GM12865 (cell line): ENCODE measurements at places on chromosomes 12 and 14.
A peak's percentile ranks its signal among the peaks of the same experiment; 100 is the strongest.

DNA sequence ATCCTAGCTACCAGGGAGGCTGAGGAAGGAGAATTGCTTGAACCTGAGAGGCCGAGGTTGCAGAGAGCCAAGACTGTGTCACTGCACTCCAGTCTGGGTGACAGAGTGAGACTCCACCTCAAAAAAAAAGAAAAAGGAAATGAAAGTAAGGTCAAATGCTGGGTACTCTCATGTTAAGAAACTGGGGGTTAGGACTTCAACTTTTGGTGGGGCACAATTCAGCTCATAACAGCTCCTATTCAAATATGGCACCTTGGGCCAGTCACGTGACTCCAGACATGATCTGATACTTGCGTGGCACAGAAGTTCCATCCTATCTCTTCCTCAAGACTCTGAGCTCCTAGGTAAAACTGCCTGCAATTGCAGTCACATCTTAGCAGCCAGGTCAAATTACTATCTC is 142.7 kb downstream of the EGLN3 start:
- DNase-seq = no peak

- DNase-seq = peak; percentile 51
These were observed 1.1 kb downstream of the DIP2B start for GRCh38 chr12:50505675-50506530.

DNA sequence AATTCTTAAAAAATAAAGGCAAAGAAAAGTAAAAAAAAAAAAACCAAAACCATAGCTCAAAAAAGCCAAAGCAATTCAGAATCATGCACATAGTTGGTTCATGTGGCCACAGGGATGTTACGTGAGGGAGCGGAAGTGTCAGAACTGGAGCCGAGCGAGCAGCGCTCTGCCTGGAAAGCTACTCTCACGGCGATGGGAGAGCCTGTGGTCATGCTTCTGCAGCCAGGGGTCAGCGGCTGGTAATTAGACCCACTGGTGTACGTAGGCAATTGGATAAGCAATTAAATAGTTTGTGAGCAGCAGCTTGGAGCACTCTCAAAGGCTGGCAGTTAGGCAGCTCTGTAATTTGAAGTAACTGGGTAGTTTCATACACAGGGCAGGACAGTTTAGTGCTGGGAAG is 58.1 kb downstream of the TRHDE start:
- no peak for DNase-seq

GRCh38 chr14:24463017-24463883 is 20.7 kb upstream of the SDR39U1 start:
- DNase-seq = peak; percentile 21

- DNase-seq = peak; percentile 92
These were observed 42.4 kb downstream of the GLRX5 start for GRCh38 chr14:95577067-95577800.

DNA sequence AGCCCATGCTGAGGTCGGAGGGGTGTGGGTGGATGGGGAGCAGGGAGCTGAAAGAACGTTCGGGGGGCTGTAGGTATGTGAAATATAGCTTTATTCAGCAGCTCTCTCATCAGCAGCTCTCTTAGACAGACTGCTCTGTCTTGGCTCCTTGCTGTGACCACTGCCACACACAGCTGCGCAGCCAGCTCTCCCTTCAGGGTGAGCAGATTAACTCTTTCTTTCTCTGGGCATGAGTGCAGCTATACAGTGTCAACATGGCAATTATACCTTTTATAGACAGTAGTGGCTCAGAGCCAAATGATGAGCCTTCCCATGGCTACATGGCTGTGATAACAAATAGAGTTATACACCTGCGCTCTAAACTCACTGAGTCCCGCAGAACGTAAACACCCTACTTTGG is 137.7 kb upstream of the NEDD1 start:
- DNase-seq = no peak

- no peak for DNase-seq
These were observed 174.1 kb upstream of the EEA1 start for GRCh38 chr12:93103154-93103553.

GRCh38 chr12:46160101-46160980 is 108.5 kb downstream of the SLC38A1 start:
- DNase-seq = no peak

GRCh38 chr14:74347097-74347794 is 1.0 kb upstream of the VRTN start:
- DNase-seq = no peak

DNA sequence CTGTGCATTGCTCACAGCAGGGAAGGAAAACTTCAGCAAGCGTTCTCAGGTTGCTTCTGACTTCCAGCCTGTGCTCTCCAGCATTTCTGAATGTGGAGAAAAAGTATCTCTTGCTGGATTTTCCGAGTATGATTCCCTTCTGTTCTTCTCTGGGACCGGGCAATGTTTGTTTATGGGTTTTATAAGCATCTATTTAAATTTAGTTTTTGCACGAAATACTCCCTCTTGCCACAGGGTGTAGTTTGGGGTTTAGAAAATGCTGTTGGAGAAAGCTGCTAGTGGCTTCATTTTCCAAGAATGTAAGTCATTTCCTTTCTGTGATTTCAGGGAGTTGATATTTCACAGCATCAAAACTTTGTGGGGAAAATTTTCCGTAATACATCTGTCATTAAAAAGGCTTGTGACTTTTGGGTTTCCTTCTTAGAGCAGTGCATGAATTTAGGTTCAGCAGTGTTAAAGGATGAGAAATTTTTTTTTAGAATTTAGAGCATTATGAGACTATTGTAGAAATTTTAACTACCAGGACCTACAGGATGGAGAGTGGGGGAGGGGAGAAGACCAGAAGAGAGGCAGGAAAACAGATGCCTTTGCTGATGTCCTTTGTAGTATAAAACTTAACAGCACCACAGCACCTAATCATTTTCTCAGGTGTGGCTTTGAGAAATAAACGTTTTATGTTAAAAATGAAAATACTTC is 1.5 kb downstream of the FRMD6 start:
- peak; percentile 23 for DNase-seq

GRCh38 chr14:30621354-30621939 is 672 bp upstream of the SCFD1 start:
- DNase-seq = peak; percentile 51

DNA sequence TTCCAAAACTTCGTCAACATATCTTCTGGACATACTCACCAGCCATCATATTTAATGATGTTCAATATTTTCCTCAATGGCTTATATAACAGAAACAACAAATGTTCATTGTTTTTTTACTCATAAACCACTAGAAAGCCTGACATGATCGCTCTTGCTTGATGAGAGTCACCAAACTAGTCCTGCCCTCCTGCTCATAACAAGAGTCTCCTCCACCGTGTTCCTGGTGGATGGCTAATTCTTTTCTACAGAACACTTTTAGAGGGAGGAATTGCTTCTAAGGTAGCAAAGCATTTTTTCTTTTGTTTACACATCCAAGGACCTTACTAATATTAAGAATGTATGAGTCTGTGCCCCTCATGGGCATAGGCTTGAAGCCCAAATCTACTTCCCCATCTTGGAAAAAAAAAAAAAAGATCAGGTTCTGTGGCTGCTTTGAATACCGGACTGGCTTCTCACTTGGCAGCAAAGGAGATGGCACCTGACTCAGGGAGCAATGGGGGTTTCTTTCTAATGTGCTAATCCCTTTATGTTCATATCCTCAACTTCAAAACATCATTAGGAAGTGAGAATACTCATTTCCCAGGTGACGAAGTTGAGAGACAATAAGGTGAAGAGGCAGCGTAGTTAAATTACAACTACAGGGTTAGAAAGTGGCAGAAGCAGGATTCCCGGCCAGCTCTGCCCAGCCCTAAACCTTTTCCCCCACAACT is 188.8 kb downstream of the EPS8 start:
- no peak for DNase-seq

DNA sequence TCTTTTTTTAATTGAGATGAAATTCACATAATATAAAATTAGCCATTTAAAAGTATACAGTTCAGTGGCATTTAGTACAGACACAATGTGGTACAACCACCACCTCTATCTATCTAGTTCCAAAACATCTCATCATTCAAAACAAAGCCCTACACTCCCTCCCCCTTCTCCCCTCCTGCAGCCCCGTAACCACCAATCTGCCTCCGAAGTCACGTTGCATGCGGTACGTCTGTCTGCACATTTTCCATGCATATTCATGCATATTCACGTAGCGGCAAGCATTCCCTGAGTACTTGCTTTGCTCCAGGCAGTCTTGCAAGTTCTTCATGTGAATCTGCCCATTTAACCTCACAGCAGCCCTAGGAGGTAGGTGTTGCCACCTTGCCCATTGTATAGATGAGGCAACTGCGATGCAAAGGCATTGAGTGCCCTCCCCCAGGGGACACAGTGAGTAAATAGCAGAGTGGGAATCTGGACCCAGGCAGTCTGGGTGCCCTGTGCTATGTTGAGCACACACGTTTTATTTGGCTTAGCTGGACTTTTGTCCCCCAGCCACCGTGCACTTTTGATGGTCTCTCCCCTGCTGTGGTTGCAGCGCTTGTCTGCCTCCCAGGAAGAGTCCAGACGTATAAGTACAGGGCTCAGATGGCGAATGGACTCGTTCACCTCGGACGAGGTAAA is 43.4 kb downstream of the RIN3 start:
- no peak for DNase-seq

DNA sequence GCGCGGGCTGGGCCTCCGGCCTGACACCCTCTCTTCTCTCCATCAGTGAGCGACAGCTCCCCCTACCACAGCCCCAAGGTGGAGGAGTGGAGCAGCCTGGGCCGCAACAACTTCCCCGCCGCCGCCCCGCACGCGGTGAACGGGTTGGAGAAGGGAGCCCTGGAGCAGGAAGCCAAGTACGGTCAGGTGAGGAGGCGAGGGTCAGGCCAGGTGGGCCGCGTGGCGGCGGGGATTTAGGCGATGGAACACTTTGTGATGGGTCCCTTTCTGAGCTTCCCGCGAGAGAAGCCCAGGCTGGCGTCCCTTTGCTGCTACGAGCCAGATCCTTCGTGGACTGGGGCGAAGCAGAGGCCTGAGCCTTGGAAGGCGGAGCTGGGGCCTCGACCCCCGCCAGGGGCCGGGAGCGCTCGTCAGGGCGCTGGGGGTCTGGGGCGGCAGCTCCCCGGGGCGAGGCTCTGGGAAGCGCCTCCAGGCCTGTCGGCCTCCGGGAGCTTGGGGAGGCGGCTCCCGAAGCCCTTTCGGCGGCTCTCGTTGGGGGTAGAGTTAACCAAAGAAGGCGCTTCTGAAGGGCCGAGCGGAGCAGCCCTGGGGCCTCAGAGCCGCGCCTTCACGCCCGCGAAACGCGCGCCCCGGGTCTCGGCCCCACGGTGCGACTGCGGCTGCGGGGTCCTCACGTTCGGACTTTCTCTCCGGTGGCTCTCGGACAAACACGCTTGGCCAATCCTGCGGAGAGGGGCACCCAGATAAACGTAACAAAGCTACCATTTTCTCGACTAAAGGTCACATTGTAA is 5.0 kb downstream of the PAX9 start:
- no peak for DNase-seq

GRCh38 chr14:59055439-59056045 is 132.9 kb upstream of the DAAM1 start:
- DNase-seq = peak; percentile 61

DNA sequence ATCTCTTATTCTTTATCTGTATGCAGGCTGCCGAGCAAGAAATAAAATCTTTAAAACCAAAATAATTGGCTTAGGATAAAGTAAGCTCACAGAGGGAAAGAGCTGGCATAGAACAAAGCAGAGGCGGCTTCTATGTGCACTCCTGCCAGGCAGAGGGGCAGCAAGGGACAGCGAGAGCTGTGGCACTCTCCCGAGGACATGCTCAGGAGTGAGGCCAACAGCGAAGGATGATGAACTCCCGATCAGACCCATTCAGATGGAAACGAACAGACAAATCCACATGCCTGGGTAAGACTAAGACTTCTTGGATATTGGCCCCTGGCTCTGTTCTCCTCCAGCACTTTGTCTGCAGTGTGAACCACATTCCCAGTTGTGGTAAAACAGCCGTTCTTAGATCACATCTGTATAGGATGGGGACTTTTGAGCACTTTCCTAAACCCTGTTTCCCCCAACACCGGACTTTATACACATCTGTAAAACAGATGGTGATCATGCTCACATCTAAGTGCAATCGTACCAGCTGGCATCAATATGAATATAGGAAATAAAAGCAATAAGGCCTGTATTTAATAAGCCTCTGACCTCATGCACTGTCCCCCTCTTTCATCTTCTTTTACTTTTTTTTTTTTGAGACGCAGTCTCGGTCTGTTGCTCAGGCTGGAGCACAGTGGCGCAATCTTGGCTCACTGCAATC is 134.1 kb downstream of the PPM1H start:
- DNase-seq = no peak

DNA sequence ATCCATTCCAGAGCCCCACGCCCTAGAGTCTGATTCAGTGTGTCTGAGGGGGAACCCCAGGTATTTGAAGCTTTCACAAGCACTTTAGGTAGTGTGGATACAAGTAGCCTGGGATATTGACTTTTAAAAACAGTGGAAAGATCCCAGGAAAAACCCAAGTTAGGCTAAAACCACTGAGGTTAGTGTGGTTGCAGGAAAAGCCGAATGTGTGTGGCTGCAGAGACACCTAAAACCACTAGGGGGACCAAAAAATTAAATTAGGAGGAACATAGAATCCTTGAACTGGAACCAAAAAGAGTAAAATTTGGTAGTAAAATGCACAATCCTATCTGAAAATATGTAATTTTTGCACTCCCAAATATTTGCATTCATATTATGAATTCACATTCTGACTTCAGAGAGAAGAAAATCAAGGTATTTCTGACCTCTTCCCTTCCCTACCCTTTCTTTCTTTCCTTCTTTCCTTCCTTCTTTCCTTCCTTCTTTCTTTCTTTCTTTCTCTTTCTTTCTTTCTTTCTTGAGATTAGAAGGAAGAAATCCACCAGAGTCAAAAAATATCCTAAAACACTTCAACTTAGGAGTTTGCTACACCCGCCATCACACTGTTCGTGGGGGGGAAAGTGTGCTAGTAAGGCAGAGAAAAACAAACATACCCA is 37.8 kb downstream of the SLCO1A2 start:
- peak; percentile 12 for DNase-seq

DNA sequence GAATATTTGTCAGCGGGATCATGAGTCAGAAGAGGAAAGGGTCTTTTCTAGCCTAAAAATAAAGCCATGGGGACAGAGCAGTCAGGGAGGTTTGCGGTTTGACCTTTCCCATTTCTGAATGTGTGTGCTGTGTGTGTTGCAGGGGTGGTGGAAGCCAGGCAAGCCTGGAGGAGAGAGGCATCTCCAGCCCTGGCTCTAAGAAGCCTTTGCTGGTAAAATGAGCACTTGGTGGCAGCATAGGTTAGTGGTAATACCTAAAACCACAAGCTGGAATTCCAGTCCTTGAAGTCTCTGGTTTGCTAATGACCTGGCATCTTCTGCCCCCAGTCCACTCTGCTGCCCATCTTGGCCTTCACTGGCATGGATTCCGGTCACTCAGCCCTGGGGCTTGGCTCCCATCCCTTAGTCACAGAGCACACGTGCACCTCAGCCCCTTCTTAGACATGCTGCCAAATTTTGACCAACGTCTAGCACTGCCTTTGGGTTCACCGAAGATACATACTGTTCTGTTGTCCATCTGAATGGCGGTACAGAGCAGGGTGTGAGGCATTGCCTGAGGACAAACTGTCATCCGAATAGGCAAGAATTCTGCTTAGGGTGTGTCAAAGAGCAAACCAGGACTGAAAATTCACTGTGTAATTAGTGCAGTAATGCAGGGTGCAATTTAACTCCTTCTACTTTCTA is 52.7 kb downstream of the KCNA5 start:
- no peak for DNase-seq
